ENCODE measurements at places on chromosomes 12 and 14.

- peak overlapping the region; percentile 63 for H3K27ac ChIP-seq
- H3K36me3 ChIP-seq, result peaks cover 1% of the 10 kb centered on the region
- no peak for DNase-seq
- no peak overlapping the region for H3K4me3 ChIP-seq
Measured at GRCh38 chr12:13124656-13125505, 21.4 kb upstream of the GSG1 start.

GRCh38 chr12:81255947-81256346 lies 178.1 kb downstream of the ACSS3 start:
- H3K4me1 ChIP-seq, result no peaks in the 10 kb centered on the region
- no peaks in the 10 kb centered on the region for H3K27me3 ChIP-seq
- H3K36me3 ChIP-seq, result no peaks in the 10 kb centered on the region
- no peak for DNase-seq

DNA sequence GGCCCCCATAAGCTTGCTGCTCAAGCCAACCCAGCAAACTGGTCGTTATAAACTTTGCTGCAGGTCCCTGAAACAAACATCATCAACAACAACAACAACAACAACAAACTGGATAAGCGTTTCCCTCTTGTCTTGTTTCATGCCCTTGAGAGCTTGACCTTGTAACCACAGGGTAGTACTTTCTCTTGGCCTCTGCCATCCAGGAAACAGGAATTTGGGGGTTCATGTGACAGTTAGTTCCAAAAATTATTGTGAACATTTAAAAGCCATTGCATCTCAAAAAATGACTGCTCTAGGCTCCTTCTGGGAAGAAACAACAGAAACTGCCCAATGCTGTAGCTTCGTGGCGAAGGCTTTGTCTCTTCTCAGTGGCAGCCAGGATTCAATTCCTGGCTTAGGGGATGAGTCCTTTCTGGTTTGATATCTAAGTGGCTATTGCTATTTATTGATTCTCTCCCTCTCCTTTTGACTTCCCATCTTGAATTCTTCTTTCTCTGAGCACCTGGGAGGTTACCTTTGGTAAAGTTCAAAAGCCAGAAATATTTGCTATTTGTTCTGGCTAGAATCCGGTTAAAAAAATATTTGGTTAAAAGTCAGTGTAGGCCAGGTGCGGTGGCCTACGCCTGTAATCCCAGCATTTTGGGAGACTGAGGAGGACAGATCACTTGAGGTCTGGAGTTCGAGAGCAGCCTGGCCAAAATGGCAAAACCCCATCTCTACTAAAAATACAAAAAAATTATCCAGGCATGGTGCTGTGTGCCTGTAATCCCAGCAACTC lies 52.0 kb upstream of the CPM start:
- no peak overlapping the region for H3K4me3 ChIP-seq
- H3K27ac ChIP-seq, result no peak overlapping the region
- no peaks in the 10 kb centered on the region for H3K36me3 ChIP-seq
- DNase-seq, result no peak
- H3K27me3 ChIP-seq, result peaks cover 6% of the 10 kb centered on the region
- no peaks in the 10 kb centered on the region for H3K4me1 ChIP-seq

GRCh38 chr12:12837025-12837812 lies 24.1 kb downstream of the DDX47 start:
- H3K4me1 ChIP-seq, result peaks cover 33% of the 10 kb centered on the region
- peak; percentile 54 for DNase-seq
- peak overlapping the region; percentile 69 for H3K27ac ChIP-seq
- no peak overlapping the region for H3K4me3 ChIP-seq
- H3K36me3 ChIP-seq, result peaks cover 18% of the 10 kb centered on the region
- no peaks in the 10 kb centered on the region for H3K27me3 ChIP-seq

DNA sequence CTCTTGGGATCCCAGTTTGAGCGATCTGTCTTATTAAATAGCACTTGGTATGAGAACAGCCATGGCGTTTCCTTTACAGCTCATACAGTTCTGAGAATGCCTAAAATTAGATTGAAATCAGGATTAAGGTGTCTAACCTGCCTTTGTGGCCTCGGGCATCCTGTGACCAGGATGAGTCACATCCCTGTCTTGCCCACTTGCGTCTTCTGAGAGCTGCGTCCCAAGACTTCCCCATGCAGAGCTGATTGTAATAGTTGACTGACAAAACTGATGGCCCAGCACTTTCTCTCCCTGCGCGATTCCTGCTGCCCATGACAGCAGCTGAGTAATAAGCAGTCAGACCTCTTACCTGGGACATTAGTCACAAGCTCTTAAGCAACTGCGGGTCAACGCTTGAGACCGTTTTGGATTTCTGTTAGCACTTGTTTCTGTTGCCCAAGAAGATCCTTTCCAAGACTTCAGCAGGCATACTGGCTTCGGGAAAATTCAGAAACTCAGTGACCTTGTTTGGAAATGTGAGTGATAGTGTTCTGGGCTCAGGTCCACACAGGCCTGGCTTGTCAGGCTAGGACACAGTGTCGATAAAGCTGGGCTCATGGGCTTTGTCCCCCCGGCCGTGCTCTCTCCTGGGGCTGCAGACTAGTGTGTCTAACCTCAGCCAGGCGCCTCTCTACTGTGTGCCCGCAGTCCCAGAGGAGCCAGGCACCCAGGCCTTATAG lies 169.9 kb upstream of the HIF1A start:
- H3K4me3 ChIP-seq, result peak overlapping the region; percentile 11
- H3K27me3 ChIP-seq, result no peaks in the 10 kb centered on the region
- peak; percentile 75 for DNase-seq
- H3K27ac ChIP-seq, result peak overlapping the region; percentile 81

DNA sequence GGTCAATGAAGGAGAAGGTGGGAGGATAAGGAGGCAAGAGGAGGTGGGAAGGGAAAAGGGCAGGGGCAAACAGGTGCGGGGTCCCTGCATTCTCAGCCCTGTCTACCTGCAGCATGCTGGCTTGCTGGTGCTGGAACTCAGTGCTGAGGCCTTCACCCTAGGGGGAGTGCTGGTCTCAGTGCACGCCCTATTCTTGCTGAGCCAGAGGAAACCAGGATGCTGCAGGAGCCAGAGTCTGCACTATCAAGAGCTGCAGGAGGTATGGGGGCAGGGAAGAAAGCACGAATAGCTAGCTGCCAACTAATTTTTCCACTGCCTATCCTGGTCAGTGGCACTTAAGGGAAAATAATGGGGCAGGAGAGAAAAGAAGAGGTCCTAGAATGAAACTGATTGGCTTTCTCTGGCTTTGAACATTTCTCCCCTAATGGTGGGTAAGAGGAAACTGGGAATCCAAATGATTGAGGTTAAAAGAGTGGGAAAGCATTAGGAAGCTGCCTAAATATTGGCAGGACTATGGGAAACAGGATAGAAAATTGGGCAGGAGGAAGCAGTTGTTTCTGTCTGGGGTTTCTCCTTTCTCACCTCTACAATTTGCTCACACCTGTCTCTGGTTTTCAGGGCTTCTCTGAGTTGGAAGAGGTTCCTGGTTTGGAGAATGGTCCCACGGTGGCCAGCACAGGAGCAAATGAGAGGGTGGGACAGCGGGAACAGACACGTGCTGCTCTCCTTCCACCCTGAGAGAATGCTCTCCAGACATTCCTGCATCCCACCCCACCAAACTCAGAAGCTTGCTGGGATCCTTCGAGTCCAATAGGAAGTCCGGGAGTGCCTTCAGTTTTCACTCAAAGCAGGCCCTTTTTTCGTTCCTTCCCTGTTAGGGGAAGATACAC lies 1.9 kb downstream of the TMEM253 start:
- no peak for DNase-seq
- peaks cover 38% of the 10 kb centered on the region for H3K27me3 ChIP-seq
- peaks cover 41% of the 10 kb centered on the region for H3K4me1 ChIP-seq
- peak overlapping the region; percentile 81 for H3K27ac ChIP-seq
- H3K36me3 ChIP-seq, result no peaks in the 10 kb centered on the region
